CD4-positive, alpha-beta T cell (primary cell): ENCODE measurements at places on chromosomes 1 and 21. TPM values are rescaled to one million over a fixed set of nuclear protein-coding genes. Genes with fewer than 3 reads are reported as not detected.

MRPL55 gene
- 128 TPM for total RNA-seq

KIF2C gene
- 0.64 TPM for total RNA-seq

C1orf141 gene
- not detected for total RNA-seq

FTCD gene
- 0.17 TPM for total RNA-seq

POU3F1 gene
- 0.27 TPM for total RNA-seq
